Cardiac fibroblast (primary cell): ENCODE measurements at places on chromosomes 6 and 20.

- DNase-seq = no peak
Observed at GRCh38 chr6:84278321-84278998, 51.0 kb upstream of the CEP162 start.

GRCh38 chr20:6956056-6956455 lies 188.6 kb downstream of the BMP2 start:
- no peak for DNase-seq

GRCh38 chr20:62209850-62210495 lies 10.1 kb downstream of the HRH3 start:
- no peak for DNase-seq

GRCh38 chr6:97813889-97814567 lies 531.0 kb upstream of the MMS22L start:
- DNase-seq = no peak

- no peak for DNase-seq
Observed at GRCh38 chr20:57807401-57808263, 97.8 kb upstream of the PMEPA1 start.

DNA sequence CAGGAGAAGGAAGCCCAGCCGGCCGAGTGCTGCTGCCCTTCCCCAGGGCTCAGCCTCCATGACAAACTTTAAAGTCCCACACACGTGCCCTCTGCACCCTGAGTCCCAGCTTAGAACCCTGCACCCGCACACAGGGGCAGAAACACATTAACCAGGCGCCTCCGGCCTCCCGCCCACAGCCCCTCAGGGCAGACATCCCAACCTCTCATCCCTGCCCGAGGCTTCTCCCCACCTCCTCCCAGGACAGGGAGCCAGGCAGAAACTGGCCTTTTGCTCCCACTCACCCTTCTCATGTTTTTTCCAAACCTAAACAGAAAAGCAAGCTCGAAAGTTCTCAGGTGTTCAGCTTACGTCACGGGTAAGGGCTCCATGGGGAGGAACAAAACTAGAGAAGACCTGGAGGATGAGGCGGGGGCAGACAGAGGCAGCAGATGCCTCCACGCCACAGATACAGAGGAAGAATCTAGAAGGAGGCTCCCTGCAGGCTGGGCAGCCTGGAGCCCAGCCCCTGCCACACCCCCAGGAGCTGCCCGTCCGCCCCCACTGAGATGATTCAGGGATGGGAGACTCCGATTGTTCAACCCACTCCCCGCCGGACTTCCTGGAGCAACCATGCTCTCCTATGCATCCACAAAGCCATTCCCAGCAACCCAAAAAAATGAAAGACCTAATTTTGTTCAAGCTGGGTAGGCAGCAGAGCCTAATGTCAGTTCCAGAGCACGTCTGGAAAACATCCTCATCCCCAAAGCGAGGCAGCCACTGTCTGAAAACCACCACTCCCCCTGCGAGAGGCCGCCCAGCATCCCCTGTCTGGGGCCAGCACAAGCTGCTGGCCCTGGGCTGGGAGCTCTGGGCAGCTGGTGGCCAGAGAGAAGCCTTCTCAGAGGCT lies 8.8 kb downstream of the KCNQ2 start:
- no peak for DNase-seq

DNA sequence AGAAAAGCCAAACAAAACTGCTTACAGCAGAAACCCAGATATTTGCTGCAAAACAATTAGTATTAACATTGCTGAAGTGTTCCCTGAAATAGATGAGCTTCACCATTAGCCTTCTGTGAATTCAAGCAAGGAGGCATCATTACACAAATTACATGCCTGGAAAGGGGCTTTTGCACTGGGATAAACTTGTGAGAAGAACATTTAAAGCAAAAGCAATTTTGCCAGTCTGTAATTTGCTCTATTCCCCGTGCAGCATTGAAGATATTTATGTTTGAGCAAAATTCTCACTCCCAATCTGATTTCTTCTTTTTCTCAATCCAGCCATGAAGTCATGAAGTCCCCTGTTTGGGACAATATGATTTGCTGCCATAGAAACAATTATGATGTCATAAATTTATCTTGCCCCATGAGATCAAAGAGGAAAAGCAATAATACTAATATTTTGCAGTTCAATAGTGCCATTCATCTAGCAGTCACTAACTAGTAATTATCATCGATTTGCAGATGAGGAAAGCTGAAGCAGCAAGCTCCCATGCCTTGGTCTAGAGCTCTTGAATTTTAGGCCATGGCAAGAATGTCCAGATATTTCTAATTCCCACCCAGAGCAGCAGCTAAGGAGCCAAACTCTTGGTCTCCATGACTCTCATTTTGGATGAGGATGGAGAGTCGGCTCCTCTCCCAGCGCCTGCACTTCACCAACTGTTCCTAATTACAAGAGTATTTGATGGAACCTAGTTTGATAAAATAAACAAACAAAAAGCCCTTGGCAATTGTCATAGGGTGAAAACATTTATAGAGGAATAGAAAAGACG lies 49.5 kb upstream of the CCN6 start:
- no peak for DNase-seq

GRCh38 chr6:8535519-8535918 lies 100.2 kb upstream of the SLC35B3 start:
- no peak for DNase-seq

- peak; percentile 93 for DNase-seq
Observed at GRCh38 chr6:15365273-15365687, 119.4 kb downstream of the JARID2 start.

- DNase-seq = no peak
Observed at GRCh38 chr6:33278810-33279209, 1.9 kb downstream of the B3GALT4 start.

GRCh38 chr6:3533981-3534380 lies 77.1 kb upstream of the SLC22A23 start:
- DNase-seq = no peak

DNA sequence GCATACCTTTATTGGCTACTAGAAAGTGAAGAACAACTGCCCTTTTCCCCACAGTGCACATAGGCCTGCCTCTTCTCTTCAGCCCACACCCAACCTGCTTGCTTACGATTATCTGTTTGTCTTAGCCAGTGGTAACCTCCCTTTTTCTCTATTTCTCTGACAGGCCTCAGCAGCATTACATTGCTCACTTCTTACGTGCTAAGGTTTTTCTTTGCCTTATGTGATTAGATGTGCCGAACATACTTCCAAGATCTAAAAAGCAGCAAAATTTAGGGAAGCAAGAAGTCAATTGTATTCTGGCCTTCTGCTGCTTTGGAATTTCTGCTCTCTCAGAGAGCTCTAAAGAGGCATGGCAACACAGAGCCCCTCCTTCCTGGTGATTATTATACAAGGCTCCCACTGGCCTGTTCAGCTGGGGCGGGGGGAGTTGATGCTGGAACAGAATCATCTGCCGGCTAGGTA lies 7.0 kb downstream of the B4GALT5 start:
- no peak for DNase-seq

DNA sequence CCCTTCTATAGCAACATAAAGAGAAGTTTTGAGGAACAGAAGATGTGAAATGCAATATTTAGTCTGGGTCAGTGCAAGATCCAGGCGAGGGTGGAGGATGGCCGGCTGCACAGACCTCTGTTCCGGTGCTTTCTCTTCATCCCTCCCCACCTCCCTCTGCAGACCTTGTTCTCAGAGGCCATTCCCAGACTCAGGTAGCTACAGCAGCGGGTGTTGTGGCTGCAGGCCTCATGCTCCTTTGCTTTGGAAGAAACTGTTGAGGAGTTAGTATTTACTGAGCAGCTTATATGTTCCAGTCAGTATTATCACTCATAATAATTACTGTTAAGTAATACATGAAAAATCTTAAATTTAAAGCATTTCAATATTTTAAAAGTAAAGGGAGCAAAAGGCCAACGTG lies 1.7 kb downstream of the BTN3A3 start:
- no peak for DNase-seq

- peak; percentile 99 for DNase-seq
Observed at GRCh38 chr20:54123587-54124180, 50.1 kb downstream of the CYP24A1 start.

DNA sequence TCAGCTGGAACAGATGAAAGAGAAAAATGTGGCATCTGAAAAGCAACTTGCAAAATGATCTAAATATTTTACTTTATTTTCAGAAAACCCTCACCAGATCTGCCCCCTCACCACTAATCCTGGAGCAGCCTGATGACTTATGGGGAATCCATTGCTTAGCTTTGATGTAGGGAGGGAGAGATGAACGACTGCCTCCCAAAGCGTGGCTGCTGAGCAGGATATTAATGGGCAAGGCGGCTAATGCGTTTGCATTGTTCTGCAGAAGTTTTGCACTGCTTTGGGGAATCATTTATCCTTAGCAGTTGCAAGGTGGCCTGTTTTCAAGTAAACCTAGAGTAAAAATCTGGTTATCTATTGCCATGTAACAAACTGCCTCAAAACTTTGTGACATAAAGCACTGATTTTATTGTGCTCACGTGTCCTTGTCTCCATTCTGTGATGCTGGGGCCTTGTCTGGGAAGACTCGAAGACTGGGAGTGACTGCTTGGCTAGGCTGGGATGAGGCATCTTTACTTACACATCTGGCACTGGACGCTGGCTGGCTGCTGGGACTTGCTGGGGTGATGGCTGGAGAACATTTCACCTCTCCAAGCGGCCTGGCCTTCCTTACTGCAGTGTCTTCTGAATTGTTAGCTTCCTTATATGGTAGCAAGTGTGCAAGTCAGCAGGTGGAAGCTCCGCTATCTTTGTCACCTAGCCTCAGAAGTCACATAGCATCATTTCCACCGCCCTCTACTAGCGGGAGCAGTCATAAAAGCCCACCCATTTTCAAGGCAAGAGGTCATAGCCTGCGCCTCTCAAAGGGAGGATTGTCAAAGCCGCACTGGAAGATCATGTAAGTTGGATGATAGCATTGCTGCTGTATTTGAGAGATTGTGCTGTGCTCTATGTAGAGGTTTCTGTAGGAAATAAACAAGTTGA lies 313.2 kb downstream of the NRN1 start:
- no peak for DNase-seq

GRCh38 chr6:27791182-27791943 lies 120.8 kb downstream of the OR2B2 start:
- DNase-seq = peak; percentile 86

GRCh38 chr20:52441710-52442109 lies 250.1 kb upstream of the ZFP64 start:
- DNase-seq = no peak

- DNase-seq = no peak
Observed at GRCh38 chr6:167560673-167561569, 236.0 kb downstream of the TTLL2 start.

- DNase-seq = no peak
Observed at GRCh38 chr6:170257376-170257775, 33.5 kb downstream of the DLL1 start.

GRCh38 chr20:51444467-51444866 lies 98.1 kb downstream of the NFATC2 start:
- peak; percentile 57 for DNase-seq

DNA sequence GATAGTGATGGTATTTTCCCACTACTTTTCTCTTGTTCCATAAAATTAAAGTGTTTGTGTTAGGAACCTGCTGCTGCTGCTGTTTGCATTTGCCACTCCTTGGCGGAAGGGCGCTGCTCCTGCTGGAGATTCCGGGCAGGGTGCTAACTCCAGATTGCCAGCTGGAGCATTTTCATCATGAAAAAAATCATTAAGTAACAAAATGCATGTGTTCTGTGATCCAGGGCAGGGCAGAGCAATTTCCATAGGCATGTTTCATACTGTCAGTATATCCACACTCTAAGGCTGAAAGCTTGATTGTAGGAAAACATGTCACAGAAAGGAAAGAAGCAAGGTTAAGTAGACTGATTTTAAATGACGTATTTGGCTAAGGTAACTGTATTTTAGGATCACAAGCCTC lies 24.0 kb downstream of the PBOV1 start:
- DNase-seq = no peak

- DNase-seq = no peak
Observed at GRCh38 chr6:38021029-38021428, 201.5 kb downstream of the ZFAND3 start.

GRCh38 chr6:11853678-11854407 lies 75.2 kb upstream of the ADTRP start:
- no peak for DNase-seq

DNA sequence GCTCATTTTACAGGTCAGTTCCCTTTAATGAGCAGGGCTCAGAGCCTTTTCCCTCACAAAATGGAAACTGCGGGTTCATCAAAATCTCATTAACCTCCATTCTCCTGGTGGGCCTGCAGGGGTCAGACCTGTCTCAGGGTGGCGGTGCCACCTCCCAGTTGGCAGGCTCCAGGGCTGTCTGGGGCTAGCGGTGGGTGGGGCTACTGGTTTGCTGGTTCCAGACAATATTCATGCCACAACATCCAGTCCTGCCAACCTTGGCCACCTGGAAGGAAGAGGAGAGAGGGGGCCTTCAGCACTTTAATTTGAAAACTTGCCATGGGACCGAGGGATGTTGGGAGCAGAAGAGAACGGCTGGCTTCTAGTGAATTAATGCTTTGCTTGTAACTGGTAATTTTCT lies 41.9 kb upstream of the CTNNBL1 start:
- peak; percentile 53 for DNase-seq

- no peak for DNase-seq
Observed at GRCh38 chr20:48187851-48188250, 402.6 kb upstream of the SULF2 start.

DNA sequence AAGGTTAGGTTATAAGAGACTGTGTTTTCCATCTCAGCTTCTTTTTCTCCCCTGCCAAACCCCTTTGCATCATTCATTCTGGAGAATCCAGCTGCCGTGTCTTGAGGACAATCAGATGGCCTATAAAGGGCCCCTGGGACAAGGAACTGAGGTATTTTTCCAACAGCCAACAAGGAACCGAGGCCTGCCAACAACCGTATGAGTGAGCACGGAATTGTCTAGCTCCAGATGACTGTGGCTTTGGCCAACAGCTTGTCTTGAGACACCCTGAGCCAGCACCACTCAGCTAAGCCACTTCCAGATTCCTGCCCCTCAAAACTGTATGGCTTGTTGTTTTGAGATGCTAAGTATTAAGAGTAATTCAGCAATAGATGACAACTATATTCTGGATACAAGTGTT lies 433.7 kb upstream of the HSF2 start:
- DNase-seq = no peak

- no peak for DNase-seq
Observed at GRCh38 chr20:17766226-17766625, 66.5 kb downstream of the BANF2 start.

- no peak for DNase-seq
Observed at GRCh38 chr6:12845224-12846004, 128.8 kb downstream of the PHACTR1 start.

DNA sequence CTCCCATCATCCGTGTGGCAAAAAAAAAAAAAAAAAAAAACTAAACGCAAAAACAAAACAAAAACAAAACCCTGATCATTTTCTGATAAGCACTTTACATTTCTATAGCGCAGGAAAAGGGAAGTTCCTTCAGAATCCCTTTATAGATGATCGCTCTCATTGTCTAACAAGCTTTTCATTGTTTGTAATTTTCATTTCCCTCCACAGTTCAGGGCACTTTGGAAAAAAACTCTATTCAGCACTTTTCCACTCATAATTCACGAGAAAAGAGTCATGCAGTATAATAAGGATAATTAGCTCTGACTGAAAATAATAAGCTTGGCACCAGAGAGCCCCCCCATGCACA lies 89.4 kb upstream of the ATXN1 start:
- no peak for DNase-seq

GRCh38 chr6:72703093-72703492 lies 81.2 kb downstream of the KCNQ5 start:
- no peak for DNase-seq
